ENCODE measurements at places on chromosomes 2 and 18. TPM values are rescaled to one million over a fixed set of nuclear protein-coding genes. Genes with fewer than 3 reads are reported as not detected.

NLRC4 gene
- 0.07 TPM for total RNA-seq

MYO5B gene
- 26.2 TPM for total RNA-seq

CNTNAP5 gene
- not detected for total RNA-seq

RND3 gene
- 74.9 TPM for total RNA-seq

DNA sequence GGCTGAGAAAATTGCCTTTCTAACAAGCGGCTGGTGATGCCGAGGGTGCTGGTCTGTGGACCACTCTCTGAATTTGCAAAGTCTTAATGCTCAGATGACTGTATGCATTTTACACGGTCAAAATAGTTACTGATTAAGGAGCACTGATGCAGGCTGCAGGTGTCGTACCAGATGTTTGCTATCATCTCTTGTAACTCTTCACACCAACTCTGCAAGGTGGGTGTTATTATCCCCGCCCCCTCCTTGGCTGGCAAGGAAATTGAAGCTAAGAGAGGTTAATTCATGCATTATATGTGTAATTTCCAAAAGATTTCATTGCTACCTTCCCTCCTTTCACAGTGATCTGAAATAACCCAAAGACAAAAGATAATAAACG lies 13.0 kb upstream of the LBH start:
- no peak for DNase-seq

DNA sequence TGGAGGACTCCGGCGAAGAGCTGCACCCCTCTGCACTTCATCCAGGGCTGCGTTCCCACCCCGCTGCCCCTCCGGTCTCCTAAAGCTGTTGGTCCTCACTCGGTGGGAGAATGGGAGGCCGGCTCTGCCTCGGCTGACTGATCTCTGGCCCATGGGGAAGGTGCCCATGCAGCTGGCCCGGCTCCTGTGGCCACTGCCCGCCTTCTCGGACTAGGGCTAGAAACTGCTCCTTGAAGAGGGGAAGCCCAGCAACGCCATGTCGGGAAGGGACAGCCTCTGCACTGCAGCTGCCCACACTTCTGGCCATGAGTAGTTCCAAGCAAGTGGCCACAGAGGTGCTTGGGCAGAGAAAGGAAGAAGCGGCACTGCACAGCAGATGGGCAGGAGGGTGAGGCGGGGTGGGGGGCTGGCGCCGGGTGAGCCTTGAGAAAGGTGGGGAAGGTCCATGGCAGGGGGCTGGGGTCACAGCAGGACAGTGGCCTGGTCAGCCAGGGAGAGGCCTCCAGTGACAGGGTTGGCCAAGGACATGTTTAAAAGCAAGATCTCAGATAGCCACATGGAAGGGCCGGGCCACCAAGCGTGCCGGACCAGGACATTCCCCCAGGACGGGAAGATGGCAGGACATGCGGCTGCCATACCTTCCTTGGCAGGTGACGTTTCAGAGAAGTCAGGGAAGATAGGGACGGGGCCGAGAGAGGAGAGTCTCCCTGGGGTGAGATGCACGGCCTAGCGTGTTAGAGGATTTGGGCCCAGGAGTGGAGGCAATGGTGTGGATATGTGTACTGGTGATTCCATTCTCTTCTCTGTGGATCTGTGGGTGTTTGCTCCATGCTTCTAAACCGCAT lies 158.8 kb upstream of the HDAC4 start:
- no peak for DNase-seq

DNA sequence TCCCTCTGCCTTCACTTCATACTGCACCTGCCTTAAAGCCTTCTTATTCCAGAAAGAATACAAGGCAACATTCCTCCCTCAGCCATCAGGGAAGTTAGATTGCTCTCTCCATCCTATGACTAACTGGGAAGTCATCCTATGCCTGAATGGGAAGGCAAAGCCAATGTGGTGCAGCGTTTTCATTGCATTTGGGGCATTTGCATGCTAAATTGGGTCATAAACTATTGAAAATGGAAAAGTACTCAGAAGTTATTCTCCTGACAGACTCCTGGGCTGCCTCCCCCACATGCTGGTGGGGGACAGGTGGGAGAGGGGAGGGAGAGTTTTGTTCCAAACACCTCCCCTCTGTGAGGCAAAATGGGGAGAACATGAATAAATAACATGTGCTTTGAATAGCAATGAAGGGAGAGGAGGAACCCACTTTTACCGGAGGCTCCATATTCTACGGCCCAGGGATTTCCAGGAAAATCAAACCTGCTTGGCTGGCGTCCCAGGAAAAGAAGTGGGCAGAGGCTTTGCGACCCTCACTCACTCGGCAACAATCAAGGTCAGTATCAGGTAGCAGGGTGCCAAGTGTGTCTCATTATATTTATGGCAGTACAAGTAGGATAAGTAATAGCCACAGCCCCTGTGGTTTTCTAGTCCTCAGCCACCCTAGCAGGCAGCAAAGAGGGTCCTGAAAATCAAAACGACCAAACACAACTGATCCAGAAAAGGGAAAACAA lies 84.1 kb downstream of the BOD1L2 start:
- DNase-seq, result no peak

GRCh38 chr2:160418853-160419252 lies 74.8 kb downstream of the RBMS1 start:
- DNase-seq, result no peak

- no peak for DNase-seq
These were observed 59.3 kb downstream of the EMILIN2 start for GRCh38 chr18:2905854-2906703.

DNA sequence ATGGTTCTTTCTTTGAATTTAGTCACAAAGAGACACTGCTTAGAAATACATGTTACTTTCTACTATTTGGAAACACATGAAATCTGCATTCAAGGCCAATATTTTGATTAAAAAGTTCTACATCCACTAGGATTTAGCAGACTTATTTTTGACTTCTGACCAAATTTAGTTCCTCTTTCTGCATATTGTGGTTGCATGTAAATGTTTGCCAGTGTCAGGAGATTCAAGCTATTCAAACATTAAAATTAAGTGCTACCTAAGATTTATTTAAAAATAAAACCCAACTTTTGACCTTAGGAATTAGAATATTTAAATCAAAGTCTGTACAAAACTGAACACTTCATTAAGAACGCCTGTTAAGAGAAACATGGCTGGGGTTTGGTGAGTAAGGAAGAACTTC lies 891.1 kb downstream of the CPS1 start:
- no peak for DNase-seq

DNA sequence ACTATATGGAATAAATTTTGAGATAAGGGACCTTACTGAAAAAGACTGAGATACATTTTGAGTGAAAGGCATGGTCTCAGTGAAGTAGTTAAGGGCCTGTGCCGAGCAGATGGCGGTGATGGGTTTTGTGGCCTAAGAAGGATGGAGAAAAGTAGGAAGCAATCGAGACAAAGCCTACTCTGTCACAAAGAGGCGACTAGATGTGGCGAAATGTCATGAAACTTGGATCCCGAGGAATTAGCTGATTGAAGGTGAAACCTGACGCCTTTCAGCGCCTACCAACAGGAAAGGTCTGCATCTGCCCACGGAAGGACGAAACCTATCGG lies 558 bp upstream of the CEP192 start:
- no peak for DNase-seq
